Muscle of back (tissue), 13 donors: ENCODE measurements at places on chromosomes 6 and 20.

DNA sequence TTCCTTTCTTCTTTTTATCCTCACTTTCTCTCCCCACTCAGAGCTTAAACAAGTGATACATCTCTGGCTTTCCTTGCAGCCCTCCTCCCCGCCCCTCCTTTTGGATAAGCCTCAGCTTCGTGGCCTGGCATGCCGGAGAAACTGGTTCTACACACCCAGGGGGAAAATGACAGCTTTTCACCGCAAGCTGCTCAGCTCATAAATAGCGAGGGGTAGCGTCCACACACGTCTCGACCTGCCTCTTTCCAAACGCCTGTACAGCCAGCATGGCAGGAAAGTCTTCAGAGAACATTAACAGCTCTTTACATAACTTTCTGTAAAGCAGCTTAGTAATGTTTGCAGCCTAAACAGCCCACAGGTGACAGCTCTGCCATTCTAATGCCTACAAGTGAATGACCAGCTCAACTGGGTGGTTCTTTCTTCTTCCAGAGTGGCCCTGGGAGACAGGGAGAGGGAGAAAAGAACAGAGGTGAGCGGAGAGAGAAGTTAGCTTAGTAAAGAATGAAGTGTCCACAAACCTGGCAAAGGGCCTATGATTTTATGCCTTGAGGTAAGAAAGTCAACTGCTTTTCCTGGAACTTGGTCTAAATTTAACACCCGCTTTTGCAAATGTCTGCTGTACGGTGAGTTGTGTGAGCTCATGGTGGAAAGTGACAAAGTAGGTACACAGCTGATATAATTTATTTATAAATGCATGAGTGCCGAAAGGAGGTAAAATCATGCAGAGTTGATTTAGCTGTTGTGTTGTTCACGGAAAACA is 251.5 kb downstream of the TFAP2A start:
- DNase-seq = no peak

DNA sequence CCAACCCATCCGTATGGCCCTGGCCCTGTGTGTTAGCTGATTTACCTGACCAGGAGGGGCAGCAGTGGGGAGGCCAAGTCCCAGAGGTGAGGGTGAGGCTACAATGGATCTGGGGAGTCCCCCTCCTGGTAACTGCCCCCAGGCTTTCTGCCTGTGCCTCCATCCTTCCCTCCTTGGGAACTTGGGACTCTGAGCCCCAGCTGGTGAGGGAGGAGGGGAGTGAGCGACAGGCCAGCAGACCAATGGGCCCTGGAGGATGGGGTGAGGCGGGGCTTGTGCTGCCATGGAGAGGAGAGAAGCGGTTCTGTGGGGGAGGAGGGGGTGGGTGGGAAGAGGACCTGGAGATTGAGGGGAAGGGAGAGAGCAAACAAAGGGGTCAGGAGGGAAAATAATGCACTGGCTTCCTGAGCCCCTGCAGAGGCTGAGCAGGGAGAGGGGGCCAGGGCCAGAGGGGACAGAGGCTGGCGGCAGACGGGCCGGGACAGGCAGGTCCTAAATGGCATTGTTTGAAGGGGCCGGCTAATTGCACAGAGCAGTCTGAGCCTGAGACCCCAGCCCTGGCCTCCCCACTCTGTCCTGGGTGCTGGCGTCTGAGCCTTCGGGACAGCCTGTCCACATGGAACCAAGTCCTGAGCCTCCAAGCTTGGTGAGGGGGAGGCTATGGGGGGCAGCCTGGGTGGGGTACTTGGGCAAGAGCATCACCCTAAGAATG is 17.5 kb downstream of the DNMT3B start:
- DNase-seq = no peak

GRCh38 chr6:119148098-119148824 is 69.8 kb upstream of the FAM184A start:
- DNase-seq = peak; percentile 77

DNA sequence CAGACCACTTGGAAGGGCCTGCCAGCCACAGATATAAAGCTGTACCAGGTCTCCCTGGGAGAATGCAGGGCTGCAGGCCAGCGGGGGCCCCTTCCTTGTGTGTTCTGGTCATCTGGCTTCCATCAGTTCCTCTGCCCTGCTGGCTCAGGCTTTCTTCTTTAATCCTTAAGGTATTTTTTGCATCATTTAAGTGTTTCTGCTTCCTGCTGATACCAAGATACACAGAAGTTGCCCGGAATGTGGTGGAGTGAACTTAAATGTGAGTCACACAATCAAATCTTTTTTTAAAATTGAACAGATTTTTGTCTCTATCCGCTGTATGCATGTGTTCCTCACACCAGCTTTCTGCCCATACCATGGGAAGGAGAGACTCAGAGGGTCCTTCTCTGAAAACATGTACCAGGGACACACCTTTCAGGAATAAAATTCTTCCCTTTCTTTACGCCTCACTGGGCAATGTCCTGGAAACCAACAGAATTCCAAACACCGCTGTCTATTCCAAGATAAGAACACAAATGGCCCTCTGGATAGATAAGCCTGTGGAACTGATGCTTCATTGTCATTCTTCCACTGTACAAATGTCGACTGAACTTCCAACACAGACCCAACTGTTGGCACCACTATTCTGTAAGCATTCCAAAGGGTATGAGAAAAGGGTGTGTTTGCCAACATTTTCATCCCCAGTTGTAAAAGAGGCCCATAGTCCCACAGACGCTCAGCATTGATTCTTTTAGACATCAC is 206.2 kb upstream of the MYLIP start:
- no peak for DNase-seq

- DNase-seq = no peak
These were observed 14.3 kb downstream of the BICRAL start for GRCh38 chr6:42796171-42796570.

- DNase-seq = no peak
These were observed 86.0 kb downstream of the SLC16A10 start for GRCh38 chr6:111173341-111173740.

- no peak for DNase-seq
These were observed 4.8 kb downstream of the SLC2A12 start for GRCh38 chr6:134047673-134048072.

DNA sequence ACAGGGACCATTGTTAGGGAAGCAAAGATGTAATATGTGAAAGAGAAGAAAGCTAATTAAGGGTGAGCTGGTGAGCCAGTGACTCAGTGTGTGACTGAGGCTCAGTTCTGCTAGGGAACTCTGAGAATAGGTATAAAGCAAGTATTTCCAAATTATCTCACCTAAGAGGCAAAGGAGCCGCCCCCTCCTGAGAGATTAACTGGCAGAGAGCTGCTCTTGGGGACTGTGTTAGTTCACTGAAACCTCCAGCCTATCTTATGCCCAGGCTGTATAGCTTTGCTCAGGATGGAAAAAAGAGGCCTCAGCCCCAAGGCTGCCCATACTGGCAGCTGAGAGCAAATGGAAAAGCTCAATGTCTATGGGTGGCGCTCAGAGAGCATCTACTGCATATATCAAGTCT is 152.0 kb downstream of the PAK5 start:
- no peak for DNase-seq

GRCh38 chr6:14092838-14093789 is 24.5 kb upstream of the CD83 start:
- peak; percentile 56 for DNase-seq

- no peak for DNase-seq
These were observed 15.0 kb upstream of the RIN2 start for GRCh38 chr20:19742974-19743639.

DNA sequence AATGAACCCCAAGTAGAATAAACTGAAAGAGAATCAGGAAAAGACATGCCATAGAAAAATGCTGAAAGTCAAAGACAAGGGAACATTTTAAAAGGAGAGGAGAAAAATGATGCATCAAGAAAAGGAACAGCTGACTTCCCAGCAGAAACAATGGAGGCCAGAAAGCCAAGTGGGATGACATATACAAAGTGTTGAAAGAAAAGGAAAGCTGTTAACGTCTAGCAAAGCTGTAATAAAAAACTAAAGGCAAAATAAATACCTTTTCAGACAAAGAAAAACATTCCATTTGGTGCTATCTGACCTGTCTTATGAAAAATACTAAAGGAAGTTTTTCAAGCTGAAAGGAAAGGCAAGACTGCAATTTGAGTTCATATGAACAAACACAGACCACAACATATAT is 34.1 kb upstream of the PDE10A start:
- no peak for DNase-seq
